Activated CD4-positive, alpha-beta memory T cell treated with anti-CD3 and anti-CD28 coated beads for 36 hours (primary cell): ENCODE measurements at places on chromosomes 3 and 15. TPM values are rescaled to one million over a fixed set of nuclear protein-coding genes. Genes with fewer than 3 reads are reported as not detected.

- DNase-seq = no peak
Measured at GRCh38 chr3:124876401-124876878, 10.7 kb downstream of the ITGB5 start.

DNA sequence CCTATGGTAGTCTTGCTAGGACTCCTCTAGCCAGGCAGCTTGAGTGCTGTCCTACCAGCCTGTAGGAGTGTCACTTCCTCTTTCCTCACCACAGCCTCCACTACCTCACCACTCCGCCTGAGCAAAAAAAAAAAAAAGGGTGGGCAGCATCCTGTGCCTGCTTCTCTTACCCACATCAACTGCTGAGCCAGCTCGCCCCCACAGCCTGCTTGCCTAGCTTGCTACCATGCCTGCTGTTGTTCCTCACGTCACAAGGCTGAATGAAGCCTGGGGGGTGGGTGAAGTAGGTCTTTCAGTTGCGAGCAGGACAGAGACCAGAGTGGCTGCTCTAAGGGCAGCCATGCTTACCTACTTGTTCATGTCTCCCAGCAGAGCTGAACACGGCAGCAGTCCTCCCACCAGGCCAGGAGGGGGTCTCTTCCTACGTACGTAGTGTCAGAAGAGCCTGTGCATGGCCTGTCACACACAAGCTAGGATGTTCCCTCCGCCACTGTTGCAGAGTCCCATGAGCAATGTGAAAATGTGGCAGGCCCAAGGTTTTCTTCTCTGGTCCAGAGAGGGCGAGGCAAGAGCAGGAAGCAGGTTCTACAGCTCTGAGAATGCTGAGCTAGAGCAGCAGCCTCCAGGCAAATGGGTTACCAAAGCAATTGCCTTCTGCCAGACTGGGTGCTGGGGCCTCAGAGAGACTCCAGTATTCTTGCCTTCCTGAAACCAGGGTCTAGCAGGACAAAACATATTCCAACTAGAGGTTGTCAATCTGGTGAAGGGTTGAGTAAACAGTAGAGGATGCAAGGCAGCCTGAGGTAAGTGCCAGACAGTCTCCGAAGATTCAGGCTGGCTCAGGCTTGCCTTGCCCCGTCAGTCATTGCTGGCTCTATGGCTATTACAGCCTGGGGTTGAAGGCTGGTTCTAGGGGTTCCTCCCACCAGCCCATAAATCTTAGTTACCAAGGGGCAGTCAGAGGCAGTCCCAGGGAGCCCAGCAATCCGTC lies 8.1 kb downstream of the PPM1M start:
- DNase-seq = peak; percentile 93

- no peak for DNase-seq
Measured at GRCh38 chr3:154131830-154132229, 10.6 kb downstream of the ARHGEF26 start.

DNA sequence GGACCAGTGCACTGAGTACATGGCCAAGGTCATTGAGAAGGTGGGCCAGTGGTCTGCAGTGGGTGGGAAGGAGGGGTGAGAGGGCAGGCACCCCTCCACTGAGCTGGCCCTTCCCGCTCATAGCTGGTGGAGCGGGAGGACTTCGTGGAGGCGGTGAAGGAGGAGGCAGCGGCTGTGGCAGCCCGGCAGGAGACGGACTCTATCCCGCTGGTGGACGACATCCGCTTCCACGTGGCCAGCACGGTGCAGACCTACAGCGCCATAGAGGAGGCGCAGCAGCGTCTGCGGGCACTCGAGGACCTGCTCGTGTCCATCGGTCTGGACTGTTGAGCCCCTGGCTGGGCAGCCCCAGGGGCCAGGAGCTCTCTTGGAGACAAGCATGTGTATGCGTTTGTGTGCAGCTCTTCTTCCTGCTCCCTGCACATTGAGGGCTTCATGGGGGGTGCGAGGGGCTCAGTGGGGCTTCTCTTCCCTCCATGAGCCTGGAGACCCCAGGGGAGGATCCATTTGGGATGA lies 7.5 kb downstream of the ABTB1 start:
- DNase-seq = peak; percentile 4

DNA sequence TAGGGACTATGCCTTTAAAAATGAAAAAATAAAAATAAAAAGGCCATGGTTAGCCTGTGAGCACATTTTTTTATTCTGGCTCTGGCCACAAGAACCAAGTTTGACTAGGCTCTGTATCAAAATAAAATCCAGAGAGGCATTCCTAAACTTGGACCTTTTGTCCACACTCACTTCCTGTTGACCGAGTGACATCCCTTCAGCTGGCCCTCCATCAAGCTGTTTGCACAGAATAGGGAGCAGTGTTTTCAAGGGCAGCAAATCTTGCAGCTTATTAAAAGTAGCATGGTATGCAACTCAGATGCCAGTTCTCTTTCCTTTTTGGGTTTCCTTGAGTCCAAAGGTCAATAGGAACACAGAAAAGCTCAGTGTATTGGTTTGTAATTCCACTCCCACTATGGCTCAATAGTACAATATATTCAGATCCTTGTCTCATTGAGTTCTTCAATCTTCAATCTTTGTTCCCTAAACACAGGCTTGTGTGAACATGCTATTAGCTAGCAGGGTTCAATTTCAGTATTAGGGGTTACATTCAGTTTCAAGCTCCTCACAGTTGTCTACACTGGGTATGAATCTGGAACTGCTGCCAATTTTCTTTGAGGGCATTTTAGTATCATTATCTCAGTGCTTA lies 244.5 kb downstream of the RBMS3 start:
- no peak for DNase-seq

GRCh38 chr3:180325958-180326357 lies 276.0 kb upstream of the TTC14 start:
- DNase-seq = no peak

DNA sequence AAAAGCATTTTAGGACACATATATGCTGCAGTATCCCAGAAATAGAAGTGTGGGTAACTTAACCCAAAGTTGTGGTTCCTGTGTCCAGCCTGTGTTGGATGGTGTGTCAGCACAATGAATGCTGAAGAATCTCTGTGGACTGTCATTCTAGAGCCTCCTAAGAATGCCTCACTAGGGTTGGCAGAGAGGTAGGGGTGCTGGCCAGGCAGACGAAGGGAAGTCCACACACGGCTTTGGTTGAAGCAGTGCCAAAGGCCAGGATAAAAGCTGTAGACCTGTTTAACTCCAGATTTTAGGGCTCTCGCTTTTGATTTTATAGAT lies 43.7 kb upstream of the TIPARP start:
- no peak for DNase-seq

GRCh38 chr3:124207873-124208485 lies 216.1 kb upstream of the ROPN1 start:
- DNase-seq = no peak

DNA sequence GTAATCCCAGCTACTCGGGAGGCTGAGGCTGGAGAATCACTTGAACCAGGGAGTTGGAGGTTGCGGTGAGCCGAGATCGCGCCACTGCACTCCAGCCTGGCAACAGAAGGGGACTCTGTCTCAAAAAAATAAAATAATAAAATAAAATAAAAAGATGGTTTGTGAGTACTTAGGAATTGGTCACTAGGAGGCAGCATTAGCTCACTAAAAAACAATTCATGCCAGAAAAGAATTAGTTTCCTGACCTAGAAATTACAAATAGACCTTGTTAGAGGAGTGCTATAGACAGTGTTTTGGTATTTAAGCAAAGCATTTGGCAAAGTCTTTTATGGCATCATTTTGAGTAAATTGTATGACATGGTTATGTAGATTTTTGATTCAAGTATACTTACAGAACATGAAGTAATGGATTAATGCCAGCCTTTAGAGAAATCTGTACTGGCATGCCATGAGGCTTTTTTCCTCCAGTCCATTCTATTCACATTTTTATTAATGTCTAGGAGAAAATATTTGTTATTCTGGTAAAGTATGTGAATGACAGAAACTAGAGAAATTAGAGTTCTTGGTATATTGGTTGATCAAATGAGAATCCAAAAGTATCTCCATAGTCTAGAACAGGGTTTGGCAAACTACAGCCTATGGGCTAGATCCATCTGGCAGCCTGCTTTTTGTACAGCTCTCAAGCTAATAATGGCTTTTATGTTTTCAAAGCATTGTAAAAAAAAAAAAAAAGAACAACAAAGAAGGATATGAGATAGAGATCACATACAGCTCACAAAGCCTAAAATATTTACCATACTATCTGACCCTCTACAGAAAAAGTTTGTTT lies 81.6 kb downstream of the LRRC49 start:
- no peak for DNase-seq

DNA sequence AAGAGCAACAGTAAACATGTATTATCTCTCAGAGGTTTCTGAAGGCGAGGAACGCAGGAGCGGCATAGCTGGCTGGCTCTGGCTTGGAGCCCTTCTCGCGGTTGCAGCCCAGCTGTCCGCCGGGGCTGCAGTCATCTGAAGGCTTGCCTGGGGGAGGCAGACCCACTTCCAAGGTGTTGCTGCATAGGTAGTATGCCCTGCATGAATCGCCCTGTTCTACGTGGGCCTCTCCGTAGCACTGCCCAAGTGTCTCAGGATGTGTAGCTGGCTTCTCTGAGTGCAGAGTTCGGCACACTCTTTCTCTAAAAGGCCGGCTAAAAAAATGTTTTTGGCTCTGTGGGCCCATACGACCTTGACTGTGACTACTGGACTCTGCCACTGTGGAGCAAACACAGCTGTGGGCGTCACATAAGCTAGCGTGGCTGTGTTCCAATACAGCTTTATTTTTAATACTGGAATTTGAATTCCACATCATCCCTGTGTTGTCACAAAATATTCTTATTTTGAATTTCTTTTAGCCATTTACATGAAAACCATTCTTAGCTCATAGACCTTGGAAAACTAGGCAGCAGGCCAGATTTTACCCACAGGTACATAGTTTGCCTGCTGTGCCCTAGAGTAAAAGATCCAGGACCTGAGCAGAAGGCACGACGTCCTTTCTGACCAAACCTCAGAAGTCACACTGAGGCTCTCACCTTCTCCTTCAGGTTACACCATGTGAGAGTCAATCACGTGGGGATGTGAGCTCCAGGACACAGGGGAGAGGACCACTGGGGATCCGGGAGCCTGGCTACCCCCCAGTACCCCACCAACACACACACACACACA lies 55.9 kb downstream of the PGPEP1L start:
- DNase-seq = no peak

- DNase-seq = no peak
Measured at GRCh38 chr3:171757361-171758034, 52.8 kb downstream of the PLD1 start.

DNA sequence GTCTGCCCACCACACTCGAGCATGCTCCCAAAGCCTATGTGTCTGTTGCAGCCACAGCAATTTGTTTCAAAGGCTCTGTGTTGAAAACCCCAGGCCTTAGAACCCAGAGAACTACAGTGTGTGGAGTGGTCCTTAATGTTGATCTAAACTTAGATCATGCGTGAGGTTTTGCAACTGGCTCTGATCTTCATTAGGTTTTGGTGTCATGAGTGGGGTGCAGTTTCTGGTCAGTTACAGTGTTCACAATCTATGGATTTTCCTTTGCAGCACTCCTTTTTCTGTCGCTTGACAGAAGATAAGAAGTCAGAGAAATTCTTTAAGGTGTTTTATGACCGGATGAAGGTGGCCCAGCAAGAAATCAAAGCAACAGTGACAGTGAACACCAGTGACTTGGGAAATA lies 213.0 kb upstream of the BHLHE40 start:
- DNase-seq = no peak

DNA sequence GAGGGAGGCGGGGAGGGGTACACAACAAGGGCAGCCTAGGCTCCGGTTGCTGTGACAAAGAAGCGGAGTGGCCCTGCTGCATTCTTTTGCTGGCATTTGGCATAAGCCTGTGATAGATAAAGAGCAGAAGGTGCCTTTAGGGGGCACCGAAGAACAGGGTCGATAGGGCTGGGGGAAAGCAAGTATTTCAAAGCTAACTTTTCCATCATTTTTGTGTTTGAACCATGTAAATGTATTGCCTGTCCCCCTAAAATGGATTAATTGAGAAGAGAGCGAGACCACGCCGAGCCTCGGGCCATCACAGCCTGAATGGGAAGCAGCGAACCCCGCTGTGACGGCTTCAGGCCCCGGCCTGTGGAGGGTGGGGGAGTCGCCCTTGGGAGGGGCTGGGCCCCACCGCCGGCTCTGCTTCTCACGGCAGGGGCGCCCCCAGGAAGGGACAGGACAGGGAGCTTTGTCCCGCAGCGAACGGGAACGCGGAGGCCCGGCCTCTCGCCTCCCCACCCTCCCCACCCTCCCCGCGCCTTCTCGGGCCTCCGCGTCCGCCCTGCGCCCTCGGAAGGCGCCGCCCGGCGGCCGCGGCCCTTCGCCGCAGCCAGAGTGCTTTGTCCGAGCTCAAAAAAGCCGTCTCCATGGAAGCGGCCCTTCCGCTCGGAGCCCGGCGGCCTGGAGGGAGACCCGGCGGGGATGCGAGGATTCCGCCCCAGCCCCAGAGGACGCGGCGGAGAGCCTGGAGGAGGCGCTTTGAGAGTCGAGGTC lies 32.4 kb upstream of the ALDH1L1 start:
- no peak for DNase-seq

- no peak for DNase-seq
Measured at GRCh38 chr3:197522881-197523441, 32.8 kb downstream of the BDH1 start.

DNA sequence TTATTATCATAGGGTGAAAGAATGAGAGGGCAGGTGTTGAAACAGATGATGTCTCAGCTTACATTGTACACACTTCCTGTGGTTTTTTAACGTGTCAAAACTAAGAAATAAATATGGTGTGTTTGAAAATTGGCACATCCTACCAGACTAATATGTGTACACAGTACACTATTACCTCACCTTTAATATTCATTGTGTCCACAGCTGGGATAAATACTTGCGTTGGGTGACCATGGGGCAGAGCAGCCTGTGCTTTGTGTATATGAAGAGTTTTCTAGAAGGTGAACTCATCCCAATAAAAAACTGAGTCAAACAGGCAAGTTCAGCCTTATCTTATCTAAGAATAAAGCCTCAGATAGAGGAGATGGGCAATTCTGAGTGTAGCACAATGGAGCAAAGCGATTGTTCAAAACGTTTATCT lies 17.3 kb downstream of the SUCNR1 start:
- DNase-seq = no peak

GRCh38 chr3:100254168-100254777 lies 6.5 kb upstream of the TBC1D23 start:
- peak; percentile 51 for DNase-seq

DNA sequence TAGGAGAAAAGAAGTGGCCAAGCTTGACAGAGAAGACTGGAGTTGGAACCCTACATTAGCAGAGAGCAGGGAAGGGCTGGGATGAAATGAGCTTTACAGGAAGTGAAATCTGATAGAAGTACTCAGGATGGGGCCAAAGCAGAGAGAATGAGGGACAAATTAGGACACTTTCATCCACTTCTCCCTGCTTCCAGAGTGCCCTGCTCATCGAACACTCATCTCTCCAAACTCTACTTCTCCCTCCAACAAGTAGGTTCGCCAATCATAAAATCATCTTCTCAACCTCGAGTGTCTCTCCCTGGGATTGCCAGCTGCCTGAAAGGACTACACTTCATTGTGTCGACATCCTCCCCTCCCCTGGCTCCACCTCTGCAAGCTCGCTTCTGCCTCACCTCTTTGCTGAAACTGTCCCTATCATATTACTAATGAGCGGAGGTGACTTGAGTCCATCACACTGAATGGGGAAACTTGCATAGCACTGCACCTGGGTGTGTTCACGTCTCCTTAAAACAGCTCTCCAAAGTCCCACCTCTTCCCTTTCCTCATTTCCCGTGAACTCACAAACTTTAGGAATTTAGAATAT lies 365.8 kb downstream of the FOXP1 start:
- no peak for DNase-seq

GRCh38 chr3:169827712-169828111 lies 15.0 kb upstream of the LRRC34 start:
- no peak for DNase-seq

The TFDP2 gene
- total RNA-seq = 19.1 TPM

The CSPG4 gene
- total RNA-seq = not detected

The INKA1 gene
- 1.2 TPM for total RNA-seq

The SLC35G2 gene
- 2.9 TPM for total RNA-seq

The BLM gene
- total RNA-seq = 65.6 TPM

The HTD2 gene
- 7.6 TPM for total RNA-seq

The CCR3 gene
- not detected for total RNA-seq
